ENCODE measurements at places on chromosomes 1 and 21. TPM values are rescaled to one million over a fixed set of nuclear protein-coding genes. Genes with fewer than 3 reads are reported as not detected.
A peak's percentile ranks its signal among the peaks of the same experiment; 100 is the strongest.

The SLX9 gene
- total RNA-seq, result 46.0 TPM

The KCNA2 gene
- total RNA-seq, result 0.68 TPM

The PDZK1IP1 gene
- 95.8 TPM for total RNA-seq

The RAB7B gene
- total RNA-seq, result 0.27 TPM

The GREM2 gene
- total RNA-seq, result 13.1 TPM

DNA sequence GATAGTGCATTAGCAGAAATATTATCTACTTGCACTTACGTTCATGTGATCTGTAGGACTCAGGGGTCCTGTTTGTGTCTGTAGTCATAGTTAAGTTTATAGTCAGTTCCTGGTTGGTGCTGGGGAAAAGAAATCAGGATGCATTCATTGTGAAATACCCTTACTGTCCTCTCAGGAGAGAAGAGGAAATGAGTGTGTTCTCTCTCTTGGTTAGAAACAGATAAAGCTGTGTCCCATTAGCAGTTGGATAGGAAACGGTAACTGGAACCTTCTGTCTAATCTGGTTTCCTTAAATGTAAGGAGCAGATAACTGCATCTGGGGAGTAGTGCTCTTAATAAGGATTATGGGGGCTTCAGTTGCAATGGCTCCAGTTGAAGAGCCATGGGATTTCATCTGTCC, 8.9 kb downstream of the SDCCAG8 start:
- peaks cover 12% of the 10 kb centered on the region for H3K4me1 ChIP-seq
- no peak for DNase-seq
- no peaks in the 10 kb centered on the region for H3K27me3 ChIP-seq
- no peaks in the 10 kb centered on the region for H3K36me3 ChIP-seq
- peak overlapping the region; percentile 33 for H3K27ac ChIP-seq

GRCh38 chr1:62877579-62877978, 93.6 kb downstream of the ATG4C start:
- no peaks in the 10 kb centered on the region for H3K36me3 ChIP-seq
- no peaks in the 10 kb centered on the region for H3K4me1 ChIP-seq
- no peak overlapping the region for H3K27ac ChIP-seq
- DNase-seq, result no peak
- peaks cover 7% of the 10 kb centered on the region for H3K27me3 ChIP-seq

GRCh38 chr1:21324368-21325141, 34.3 kb upstream of the ECE1 start:
- peak; percentile 83 for DNase-seq
- H3K4me3 ChIP-seq, result no peak overlapping the region
- H3K4me1 ChIP-seq, result peaks cover 71% of the 10 kb centered on the region
- peak overlapping the region; percentile 82 for H3K27ac ChIP-seq
- no peaks in the 10 kb centered on the region for H3K27me3 ChIP-seq

GRCh38 chr1:60880202-60880601, 202.2 kb upstream of the NFIA start:
- no peak overlapping the region for H3K4me3 ChIP-seq
- H3K27ac ChIP-seq, result no peak overlapping the region
- H3K36me3 ChIP-seq, result no peaks in the 10 kb centered on the region
- no peaks in the 10 kb centered on the region for H3K4me1 ChIP-seq
- no peak for DNase-seq
- no peaks in the 10 kb centered on the region for H3K27me3 ChIP-seq

DNA sequence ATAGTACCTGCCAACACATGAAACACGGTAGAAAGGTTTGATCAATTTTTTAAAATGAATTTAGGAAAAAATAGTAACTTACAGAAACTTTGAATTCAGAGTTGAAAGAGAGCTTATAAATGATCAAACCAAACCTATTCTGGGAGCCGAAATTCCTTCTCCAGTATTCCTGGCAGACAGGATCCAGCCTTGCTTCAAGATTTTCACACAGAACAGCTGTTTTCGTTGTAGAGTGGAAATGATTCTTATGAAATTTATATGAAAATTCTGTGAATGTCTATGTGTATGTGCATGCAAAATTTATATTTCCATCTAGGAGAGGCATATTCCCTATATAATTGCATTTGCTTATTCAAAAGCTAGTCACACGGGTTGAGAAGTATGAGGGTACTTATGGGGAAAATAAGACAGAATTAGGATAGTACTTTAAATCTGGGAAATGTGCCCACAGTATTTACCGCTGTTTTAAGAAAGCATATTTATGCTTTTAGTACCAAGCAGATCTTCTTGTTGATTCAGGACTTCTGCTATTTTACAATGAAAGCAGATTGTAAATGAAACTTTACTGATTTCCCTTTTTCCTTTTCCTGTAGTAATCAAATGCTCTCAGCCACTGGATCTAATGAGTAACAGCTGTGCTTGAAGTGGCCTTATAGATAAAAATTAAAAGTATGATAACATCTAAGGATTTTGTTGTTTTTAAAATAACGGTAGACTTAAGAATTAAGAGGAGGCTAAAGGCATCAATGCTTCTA, 30.4 kb downstream of the PRRX1 start:
- no peak overlapping the region for H3K4me3 ChIP-seq
- no peak for DNase-seq
- no peak overlapping the region for H3K27ac ChIP-seq
- H3K27me3 ChIP-seq, result no peaks in the 10 kb centered on the region
- H3K36me3 ChIP-seq, result no peaks in the 10 kb centered on the region

- no peaks in the 10 kb centered on the region for H3K4me1 ChIP-seq
- H3K36me3 ChIP-seq, result no peaks in the 10 kb centered on the region
- no peak for DNase-seq
- no peaks in the 10 kb centered on the region for H3K27me3 ChIP-seq
- H3K4me3 ChIP-seq, result no peak overlapping the region
- no peak overlapping the region for H3K27ac ChIP-seq
Measured at GRCh38 chr1:19581381-19581780, 62.7 kb upstream of the NBL1 start.

- no peaks in the 10 kb centered on the region for H3K27me3 ChIP-seq
- peak overlapping the region; percentile 94 for H3K27ac ChIP-seq
- DNase-seq, result peak; percentile 89
- no peaks in the 10 kb centered on the region for H3K36me3 ChIP-seq
- H3K4me1 ChIP-seq, result peaks cover 54% of the 10 kb centered on the region
Measured at GRCh38 chr1:19648689-19649088, 4.6 kb downstream of the NBL1 start.

GRCh38 chr1:23506376-23507107, 22.6 kb upstream of the ASAP3 start:
- H3K4me3 ChIP-seq, result no peak overlapping the region
- no peaks in the 10 kb centered on the region for H3K36me3 ChIP-seq
- no peaks in the 10 kb centered on the region for H3K27me3 ChIP-seq

- no peaks in the 10 kb centered on the region for H3K36me3 ChIP-seq
- H3K4me1 ChIP-seq, result no peaks in the 10 kb centered on the region
- no peak overlapping the region for H3K4me3 ChIP-seq
Measured at GRCh38 chr1:160179336-160179735, 11.0 kb upstream of the CASQ1 start.

- H3K36me3 ChIP-seq, result no peaks in the 10 kb centered on the region
Measured at GRCh38 chr1:16054598-16055540, 11.3 kb downstream of the CLCNKB start.

DNA sequence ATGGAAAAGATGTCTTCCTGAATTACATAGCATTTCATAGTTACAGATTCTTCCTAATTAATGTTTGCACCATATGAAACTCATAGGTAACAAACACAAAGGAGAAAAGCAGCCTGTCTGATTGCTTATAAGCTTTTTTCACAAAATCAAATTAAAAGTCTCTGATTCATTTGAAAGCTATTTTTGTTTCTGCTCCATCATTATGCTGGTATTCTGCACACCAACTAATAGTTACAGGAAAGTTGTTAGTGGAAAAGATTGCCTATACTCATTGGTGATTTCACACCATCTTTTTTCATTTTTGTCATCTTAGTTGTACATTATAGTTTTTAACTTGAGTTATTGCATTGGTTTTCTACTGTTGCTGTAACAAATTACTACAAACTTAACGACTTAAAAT, 70.0 kb downstream of the PRKAA2 start:
- no peak for DNase-seq
- H3K27me3 ChIP-seq, result no peaks in the 10 kb centered on the region
- no peak overlapping the region for H3K27ac ChIP-seq
- no peaks in the 10 kb centered on the region for H3K4me1 ChIP-seq

DNA sequence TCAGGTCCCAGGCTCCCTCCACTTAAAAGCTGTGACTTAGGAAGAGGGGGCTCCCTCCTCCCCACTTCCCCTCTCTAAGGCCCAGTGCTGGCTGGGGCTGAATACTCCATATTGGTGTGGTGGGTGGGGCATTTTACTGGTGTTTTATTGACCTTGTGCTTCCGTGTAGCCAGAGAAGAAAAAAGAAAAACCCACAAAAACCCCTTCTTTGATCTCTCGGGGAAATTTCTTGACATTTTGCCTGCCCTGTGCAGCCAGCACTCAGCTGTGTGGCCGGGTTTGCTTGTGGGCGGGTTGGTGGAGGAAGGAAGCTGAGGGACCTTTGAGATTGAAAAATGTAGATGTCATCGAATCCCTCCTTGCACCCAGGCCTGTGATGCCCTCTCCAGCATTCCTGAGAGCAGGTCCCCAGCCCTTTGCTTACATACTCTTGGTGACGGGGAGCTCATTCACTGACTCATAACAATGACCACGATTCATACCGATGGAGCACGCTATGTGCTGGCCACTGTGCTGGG, 24.8 kb downstream of the TNFRSF8 start:
- H3K4me3 ChIP-seq, result no peak overlapping the region
- DNase-seq, result no peak
- H3K27ac ChIP-seq, result no peak overlapping the region
- no peaks in the 10 kb centered on the region for H3K36me3 ChIP-seq
- H3K27me3 ChIP-seq, result no peaks in the 10 kb centered on the region

DNA sequence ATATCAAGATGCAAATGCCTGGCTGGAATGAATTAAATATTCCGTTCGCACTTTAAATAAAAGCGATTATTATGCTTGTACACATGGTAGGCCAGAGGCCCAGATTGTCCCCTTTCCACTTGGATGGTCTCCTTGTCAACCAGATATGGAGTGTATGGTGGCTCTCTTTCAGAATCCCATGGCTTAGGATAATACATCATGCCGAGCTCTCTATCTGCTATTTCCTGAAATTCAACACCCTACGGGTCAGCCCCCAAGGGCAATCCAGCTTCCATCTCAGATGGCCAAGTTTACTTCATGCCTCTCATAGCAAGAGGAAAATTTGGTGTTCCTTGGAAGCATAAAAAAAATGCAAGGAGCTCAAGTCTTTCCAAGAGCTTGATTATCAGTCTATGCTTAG, 25.4 kb upstream of the FMO1 start:
- no peak overlapping the region for H3K27ac ChIP-seq
- H3K4me3 ChIP-seq, result no peak overlapping the region
- H3K27me3 ChIP-seq, result no peaks in the 10 kb centered on the region
- no peak for DNase-seq

Data from transverse colon (tissue), 4 donors.